Skin of body (tissue), 3 donors: ENCODE measurements at places on chromosomes 11 and 22. TPM values are rescaled to one million over a fixed set of nuclear protein-coding genes. Genes with fewer than 3 reads are reported as not detected.

FOLH1 gene
- total RNA-seq, result 1.5 TPM

DDX25 gene
- 0.20 TPM for total RNA-seq

DNA sequence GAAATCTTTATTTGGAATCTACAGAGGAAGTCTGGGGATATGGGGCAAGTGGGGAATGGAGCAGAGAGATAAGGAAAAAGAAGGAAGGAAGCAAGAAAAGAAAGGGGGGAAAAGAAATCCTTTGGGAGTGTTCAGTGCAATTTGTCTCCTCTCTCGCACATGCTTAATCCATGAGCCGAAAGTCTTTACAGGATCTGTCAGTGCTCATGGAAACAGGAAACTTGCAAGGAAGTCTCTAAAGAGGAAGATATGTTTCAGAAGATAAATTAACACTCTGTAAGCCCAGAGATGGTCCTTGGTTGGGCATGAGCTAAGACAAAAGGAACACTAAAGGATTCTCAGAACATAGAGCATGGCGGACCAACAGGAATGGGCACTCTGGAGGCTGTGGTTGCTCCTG, 47.9 kb upstream of the FLI1 start:
- DNase-seq, result no peak

DNA sequence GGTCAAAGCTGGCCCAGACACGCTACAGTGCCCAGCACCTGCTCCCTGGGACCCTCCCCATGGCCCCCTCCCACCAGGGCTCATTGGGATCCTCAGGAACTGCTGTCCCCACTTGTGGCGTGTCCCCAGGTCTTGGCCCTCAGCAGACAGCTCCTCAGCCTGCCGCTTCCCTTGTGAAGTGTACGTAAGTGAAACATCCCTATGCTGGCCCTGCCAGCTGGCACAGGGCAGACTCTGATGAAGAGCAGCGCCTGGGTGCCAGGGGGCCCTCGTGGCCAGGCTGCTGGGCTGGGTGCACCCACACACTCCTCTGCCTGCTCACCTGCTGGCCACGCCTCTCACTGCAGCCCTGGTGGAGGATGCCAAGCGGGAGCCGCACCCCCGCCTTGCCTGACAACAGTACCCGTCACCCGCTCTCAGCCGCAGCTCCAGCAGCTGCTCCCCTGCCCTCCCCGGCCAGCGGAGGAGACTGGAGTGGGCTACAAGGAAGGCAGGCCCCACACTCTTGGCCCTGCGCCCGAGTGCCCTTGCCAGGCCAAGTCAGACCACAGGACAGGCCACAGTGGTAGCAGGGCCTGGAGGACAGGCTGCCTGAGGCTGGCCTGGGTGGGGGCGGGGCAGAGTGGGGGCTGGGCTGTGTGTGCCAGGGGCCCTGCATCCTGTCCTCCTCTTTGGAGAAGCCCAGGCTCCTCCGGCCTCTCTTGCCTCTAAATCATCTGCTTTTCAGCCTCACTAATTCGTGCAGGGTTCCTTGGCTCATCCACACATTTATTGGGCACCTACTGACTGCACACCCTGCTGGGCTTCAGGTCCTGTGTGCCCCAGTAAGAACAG, 39.5 kb downstream of the IGF2 start:
- DNase-seq, result no peak

ZC3H12C gene
- 10.5 TPM for total RNA-seq

GRCh38 chr11:125167292-125167953, 2.9 kb downstream of the PKNOX2 start:
- no peak for DNase-seq

- no peak for DNase-seq
Measured at GRCh38 chr22:49186293-49186692, 641.4 kb downstream of the BRD1 start.

DNA sequence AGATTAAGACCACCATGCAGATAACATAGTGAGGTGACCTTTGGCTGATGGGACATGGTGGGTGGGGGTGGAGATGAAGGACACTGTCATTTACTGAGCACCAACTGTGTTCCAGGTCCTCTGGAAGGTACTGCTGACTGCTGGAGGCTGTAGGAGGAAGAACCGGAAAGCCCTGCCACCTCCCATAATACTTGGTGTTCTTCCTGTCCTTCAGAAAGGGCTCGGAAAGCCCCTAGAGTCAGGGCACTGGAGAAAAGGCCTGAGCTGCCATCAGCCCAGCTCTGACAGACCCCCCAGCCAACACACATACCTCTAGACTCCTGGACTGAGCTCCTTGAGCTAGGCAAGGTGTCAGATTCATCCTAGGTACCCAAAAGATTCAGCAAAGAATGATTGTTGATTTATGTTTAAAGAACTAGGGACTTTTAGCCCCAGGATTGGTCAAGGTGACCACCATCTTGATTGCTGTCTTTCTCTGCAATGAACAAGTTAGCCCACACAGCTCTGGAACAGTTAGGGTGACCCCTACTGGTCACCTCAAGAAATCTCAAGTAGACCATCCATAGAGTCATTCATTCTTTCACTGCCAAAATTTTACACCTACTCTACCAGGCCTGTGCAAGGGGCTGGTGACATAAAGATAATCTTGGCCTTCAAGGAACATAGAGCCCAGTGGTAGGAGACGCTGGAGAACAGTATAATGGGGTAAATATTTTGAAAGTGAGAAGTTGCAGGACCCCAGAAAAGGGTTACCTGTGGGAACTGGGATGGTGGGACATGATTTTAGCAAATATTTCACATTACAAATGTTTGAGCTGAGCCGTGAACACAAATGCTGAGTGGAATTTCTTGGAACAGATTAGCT, 39.4 kb downstream of the IRAG1 start:
- DNase-seq, result no peak

MYO7A gene
- total RNA-seq, result 2.8 TPM

- DNase-seq, result no peak
Measured at GRCh38 chr11:5938603-5938965, 3.5 kb upstream of the OR56A3 start.

FOLR2 gene
- 25.7 TPM for total RNA-seq

SEC14L6 gene
- total RNA-seq, result 18.4 TPM

NNMT gene
- 26.7 TPM for total RNA-seq

GRCh38 chr11:74769055-74769707, 20.5 kb downstream of the RNF169 start:
- no peak for DNase-seq

DNA sequence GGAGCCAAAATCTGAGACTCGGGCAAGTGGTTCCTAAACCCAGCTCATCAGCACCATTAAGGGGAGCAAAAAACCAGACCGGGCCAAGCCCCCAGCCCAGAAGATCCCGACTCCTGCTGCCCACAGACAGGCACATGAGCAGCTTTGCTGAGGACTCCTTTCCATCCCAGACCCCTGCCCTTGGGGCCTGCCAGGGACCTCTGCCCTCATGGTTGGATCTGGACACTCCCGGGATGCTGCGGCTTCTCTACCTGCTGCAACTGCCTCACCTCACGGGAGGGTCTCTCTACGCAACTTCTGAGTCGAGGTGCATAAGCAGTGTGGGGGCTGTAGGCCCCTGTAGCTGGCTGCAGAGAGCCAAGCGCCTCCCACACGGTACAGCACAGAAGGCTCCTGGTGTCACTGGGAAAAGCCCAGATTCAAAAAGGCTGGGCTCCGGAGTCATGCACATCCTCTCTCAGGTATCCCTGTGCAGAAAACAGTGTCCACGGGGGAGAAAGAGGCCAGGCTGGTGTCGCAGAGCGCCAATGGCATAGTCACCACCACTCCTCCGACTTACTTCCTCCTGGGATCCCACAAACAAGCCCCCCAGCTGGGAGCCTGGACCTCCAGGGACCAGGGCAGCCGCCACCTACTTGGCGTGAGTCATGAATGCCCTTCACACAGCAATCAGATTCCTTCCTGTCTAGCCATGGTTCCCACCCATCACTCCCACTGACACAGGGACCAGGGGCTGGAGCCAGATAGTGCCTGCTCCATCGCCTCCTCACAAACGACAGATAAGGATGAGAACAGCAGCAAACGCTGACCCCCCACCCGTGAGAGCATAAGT, 122.1 kb downstream of the BCR start:
- no peak for DNase-seq

DNA sequence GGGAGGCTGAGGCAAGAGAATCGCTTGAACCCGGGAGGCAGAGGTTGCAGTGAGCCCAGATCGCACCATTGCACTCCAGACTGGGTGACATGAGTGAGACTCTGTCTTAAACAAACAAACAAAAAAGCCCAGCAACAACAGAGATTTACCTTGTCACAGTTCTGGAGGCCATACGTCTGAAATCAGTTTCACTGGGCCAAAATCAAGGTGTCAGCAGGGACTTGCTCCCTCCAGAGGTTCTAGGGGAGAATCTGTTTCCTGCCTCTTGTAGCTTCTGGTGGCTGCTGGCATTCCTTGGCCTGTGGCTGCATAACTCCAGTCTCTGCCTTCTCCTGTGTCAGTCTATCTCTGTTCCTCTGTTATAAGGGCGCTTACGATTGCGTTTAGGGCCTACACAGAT, 1.5 kb downstream of the DDX10 start:
- no peak for DNase-seq

DNA sequence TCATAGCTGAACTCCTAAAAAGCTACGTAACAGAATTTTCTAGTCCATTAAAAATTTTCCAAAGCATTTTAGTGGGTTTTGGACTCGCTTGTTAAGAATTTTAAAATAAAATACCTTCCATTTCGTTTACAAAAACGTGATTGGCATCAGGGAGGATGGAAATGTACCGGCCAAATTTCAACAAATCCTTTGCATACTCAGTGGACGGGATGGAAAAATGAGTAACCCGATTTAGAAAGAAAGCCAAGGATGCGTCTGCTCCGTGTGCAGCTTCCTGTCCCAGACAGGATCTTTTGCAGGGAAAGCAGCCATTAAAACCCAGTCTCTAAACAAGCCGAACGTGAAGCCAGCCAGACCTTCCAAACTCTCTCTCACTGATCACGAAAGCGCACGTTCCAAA, 15.6 kb downstream of the TMEM184B start:
- peak; percentile 71 for DNase-seq

- no peak for DNase-seq
Measured at GRCh38 chr11:1692708-1693326, 4.2 kb upstream of the KRTAP5-6 start.

DNA sequence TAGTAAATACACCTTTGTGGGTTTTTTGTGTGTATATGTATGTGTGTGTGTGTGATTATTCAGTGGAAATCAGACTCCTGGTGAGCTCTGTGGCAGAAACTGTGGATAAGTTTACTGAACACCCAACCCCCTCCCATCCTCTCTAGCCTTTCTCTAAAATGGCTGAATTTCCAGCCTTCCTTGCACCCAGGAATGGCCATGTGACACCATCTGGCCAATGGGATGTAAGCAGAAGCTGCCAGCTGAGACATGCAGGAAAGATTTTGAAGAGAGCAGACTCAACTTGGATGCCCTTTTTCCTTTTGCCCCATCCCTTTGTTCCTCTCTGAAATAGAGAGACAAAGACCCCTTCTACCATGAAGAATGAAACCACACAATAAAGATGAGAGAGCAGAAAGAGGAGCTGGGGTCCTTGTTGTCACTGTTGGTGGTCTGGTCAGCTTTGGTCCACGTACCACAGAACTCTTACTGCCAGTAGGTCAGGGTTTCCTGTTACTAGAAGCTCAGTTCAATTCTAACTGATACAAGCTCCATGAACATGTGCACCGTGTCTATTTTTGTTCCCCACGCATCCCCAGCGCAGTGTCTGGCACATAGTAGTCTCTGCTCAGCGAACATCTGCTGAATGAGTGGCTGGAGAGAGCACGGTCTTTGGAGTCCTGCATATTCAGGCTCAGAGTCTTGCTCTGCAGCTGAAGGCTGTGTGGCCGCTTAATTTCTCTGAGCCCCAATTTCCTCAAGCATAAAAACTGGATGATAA, 57.5 kb downstream of the SEZ6L start:
- DNase-seq, result no peak

DNA sequence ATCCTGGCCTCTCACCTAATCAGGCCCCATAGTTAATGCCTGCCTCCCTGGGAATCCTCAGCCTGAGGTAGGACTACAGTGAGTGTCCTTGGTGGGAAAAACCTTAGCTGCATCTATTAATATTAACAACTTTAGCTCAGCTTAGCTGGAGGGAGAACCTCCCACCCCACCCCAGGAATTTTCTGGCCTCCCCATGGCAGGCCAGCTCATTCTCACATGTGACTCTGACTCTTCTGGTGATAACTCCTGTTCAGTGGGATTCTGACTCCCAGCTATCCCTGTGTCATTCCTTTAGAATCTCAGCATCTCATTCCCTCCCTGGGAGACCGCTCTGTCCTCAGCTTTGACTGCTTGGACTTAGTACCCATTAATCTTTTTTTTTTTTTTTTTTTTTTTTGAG, 14.5 kb downstream of the ART5 start:
- DNase-seq, result no peak

DYNC2H1 gene
- 51.6 TPM for total RNA-seq

DBX1 gene
- total RNA-seq, result not detected

GRCh38 chr11:103210543-103210942, 101.3 kb downstream of the DYNC2H1 start:
- no peak for DNase-seq

DNA sequence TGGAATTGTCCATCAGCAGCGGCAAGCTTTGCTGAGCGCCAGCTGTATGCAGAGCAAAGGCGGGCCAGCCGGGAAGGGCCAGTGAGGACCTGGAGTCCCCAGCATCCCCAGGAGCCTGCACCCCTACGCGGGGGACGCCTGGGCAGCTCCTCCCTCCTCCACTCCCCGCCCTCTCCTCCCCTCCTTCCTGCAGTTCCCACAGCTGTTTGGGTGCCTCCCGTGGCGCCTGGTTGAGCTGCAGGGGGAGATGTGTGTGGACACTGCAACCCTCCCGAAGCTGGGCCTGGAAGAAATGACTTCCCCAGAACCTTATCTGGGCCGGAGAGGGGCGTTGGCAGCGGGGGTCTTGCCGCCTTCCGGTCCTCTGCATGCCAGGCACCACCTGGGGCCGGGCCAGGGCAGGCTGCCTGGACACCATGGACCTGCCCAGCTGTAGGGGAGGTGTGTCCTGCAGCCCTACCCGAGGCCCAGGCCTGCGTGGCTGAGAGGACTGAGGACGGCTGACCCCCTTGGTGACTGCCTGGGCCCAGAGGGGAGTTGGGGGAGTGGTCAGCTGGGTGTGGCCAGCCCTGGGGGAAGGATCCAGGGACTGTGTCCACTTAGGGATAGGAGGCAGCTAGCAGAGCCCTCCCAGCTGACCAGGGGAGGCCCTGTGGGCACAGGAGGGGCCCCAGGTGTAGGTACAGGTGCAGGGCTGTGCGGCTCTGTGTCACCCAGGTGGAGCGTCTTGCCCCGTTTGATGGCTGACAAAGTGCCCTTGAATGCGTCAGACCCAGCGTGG, 16.8 kb upstream of the MUC6 start:
- no peak for DNase-seq

FGF4 gene
- not detected for total RNA-seq

DNA sequence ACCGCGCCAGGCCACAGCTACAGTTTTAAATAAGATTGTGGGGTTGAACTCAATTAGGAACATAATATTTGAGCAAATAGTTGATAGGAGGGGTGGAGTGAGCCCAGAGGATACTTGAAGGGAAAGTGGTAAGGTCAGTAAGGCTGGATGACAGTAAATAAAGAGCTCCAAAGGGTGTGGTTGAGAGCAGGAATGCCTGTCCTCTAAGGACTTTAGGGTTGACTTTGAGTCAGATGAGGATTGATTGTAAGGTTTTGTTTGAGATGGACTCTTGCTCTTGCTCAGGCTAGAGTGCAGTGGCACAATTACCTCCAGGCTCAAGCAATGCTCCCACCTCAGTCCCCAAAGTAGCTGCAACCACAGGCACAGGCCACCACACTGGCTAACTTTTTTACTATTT, 2.4 kb downstream of the FOXR1 start:
- DNase-seq, result no peak
